CD8-positive, alpha-beta memory T cell (primary cell): ENCODE measurements at places on chromosomes 12 and 14. TPM values are rescaled to one million over a fixed set of nuclear protein-coding genes. Genes with fewer than 3 reads are reported as not detected.

Gene CLEC6A
- total RNA-seq, result not detected

Gene NOP9
- total RNA-seq, result 44.1 TPM

Gene PTCSC3
- total RNA-seq, result not detected

DNA sequence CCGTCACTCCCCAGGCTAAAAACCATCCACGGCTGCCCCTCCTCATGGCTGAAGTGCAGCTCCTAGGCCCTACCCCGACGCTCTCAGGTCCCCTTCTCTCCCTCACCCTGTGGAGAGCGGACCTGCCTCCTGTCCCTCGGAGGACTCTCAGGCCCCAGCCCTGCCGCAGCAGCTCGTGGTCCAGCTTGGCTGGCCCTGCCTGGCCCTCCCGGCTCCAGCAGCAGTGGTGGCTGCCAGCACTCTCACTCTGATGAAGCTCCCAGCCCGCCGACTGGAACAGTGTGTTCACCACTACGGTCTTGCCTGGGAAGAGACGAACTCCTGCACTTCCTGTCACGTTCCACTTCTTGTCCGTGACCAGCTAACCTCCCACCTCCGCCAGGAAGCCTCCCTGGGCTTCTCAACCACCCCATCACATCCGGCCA is 11.1 kb downstream of the BAG5 start:
- H3K27me3 ChIP-seq, result no peaks in the 10 kb centered on the region
- no peak for DNase-seq
- no peak overlapping the region for H3K4me3 ChIP-seq
- H3K27ac ChIP-seq, result no peak overlapping the region
- H3K36me3 ChIP-seq, result no peaks in the 10 kb centered on the region
- H3K4me1 ChIP-seq, result no peaks in the 10 kb centered on the region

DNA sequence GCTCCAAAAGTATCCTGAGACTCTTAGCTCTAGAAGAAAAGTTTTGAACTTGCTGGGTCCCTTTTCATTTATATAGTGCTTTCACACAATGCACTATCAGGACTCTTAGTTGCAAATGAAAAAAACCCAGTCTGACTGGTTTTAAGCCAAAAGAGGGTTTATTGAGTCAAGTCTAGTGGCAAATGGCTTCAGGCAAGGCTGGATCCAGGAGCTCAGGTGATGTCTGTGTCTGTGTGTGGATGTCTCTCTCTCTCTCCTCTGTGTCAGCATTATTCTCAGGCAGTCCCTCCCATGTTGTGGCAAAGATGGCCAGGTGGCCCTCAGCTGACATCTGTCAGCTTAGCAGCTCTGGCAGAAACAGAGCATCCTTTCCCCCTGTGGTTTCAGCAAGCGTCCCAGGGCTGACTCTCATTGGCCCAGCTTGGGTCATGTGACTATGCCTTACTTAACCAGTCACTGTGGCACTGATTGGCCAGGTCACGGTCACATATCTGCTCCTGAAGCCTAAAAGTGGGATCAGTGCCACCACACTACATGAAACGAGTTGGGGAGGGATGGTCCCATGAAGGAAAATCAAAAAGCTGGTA is 6.2 kb downstream of the TMEM120B start:
- H3K4me1 ChIP-seq, result peaks cover 2% of the 10 kb centered on the region
- no peak for DNase-seq
- no peak overlapping the region for H3K27ac ChIP-seq
- no peak overlapping the region for H3K4me3 ChIP-seq
- H3K36me3 ChIP-seq, result no peaks in the 10 kb centered on the region

GRCh38 chr12:124306686-124307555 is 12.0 kb downstream of the RFLNA start:
- no peak overlapping the region for H3K27ac ChIP-seq
- H3K27me3 ChIP-seq, result no peaks in the 10 kb centered on the region
- DNase-seq, result no peak
- H3K4me3 ChIP-seq, result no peak overlapping the region
- no peaks in the 10 kb centered on the region for H3K4me1 ChIP-seq

DNA sequence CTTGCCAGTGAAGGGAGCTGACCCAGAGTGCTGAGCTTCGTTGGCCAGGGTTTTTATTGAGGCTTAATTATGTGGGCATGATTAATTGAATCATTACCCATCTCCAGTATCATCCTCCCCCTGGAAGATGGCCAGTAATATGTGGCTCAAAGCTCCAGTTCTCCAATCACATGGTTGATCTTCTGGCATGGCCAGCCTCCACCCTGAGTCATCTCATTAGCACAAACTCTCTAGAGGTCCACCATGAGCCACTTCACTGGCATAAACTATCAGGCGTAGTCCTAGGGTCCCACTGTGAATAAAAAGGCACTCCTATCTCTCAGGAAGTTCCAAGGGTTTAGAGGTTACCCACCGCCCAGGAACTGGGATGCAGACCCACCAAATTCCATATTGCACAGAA is 135.0 kb downstream of the ANO6 start:
- no peak overlapping the region for H3K27ac ChIP-seq
- H3K27me3 ChIP-seq, result no peaks in the 10 kb centered on the region
- peaks cover 7% of the 10 kb centered on the region for H3K36me3 ChIP-seq
- no peak for DNase-seq

- DNase-seq, result no peak
- peaks cover 10% of the 10 kb centered on the region for H3K4me1 ChIP-seq
- peak overlapping the region; percentile 59 for H3K4me3 ChIP-seq
- H3K27ac ChIP-seq, result peak overlapping the region; percentile 14
These were observed 502 bp upstream of the MBIP start for GRCh38 chr14:36320897-36321381.

DNA sequence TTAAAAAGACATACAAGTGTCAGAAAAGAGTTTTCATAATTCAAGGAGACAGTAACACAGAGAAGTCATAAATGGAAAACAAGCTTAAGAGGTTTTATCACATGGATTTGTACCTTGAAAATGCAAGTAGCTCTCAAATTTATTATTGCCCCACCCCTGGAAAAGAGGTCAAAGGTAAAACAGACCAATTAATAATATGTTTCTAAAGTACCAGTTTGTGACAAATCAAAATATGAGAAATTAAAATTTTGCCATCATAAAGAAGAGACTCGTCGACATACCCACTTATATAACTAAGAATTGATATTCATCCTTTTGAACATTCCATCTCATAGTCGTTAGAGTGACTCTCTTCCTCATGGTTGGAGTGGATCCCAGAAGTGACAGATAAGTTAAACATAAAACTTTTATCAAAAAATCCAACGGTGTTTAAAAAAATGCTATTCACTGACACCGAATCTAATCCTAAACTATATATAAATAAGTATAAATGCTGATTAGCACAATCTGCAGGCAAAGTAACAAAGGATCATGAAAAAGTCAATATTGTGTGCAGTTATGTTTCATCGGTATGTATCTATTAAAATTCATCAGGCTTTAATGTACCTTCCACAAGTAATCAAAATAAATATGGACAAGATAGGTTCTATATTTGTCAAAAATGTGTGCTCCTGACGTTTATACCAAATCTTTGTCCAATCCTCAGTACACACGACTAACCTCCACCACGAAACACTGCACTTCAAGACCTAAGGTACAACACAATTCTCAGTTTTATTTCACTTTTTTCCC is 2.3 kb downstream of the CORO1C start:
- H3K4me3 ChIP-seq, result no peak overlapping the region
- no peaks in the 10 kb centered on the region for H3K27me3 ChIP-seq
- H3K27ac ChIP-seq, result peak overlapping the region; percentile 80
- DNase-seq, result no peak
- no peaks in the 10 kb centered on the region for H3K36me3 ChIP-seq
- H3K4me1 ChIP-seq, result peaks cover 11% of the 10 kb centered on the region

DNA sequence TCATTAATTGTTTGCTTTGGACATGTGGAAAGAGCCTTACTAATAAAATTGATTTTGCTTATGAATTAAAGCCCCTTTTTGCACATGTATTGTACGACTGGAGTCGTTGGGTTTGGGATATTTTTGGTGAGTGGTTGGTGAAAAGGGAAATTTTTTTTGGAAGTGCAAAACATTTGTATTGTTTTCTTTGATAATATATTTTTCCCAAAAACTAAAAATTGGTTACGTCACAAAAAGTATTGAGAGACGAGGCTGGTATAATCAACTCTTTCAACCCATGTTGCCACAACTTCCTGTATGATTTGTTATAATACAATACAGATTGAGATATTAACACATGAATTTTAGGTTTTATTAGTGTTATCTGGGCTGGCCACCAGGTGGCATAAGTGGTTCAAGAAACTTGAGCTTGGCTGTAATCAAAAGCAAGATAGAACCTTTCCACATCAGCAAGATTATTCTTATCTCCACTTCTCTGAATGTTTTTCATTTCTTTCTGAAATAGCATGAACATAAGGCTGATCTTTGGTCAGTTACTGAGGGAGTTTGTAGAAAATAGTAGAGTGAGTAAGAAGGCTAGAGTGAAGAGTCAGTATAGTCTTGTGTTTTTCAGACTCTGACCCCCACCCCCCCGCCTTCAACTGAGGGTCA is 8.7 kb downstream of the NGDN start:
- H3K36me3 ChIP-seq, result peaks cover 37% of the 10 kb centered on the region
- no peaks in the 10 kb centered on the region for H3K4me1 ChIP-seq
- no peaks in the 10 kb centered on the region for H3K27me3 ChIP-seq
- H3K4me3 ChIP-seq, result no peak overlapping the region
- no peak overlapping the region for H3K27ac ChIP-seq

DNA sequence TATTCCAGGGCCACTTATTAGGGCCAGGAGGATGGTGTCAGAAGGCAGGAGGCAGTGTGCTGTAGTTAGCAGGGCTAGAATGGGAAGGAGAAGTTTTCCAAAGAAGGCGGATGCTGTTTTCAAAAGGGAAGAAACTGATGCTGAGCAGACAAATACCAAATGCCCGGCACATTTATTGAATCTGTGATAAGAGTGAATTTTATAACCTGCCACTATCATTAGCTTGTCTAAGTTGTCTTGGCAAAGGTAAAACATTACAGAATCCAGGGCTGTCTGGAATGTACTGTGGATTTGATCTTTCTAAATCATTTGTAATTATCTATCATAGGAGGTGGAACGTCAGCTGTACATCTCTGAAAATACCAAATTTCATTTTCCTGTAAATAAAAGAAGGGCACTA is 40.8 kb downstream of the NDUFA12 start:
- no peaks in the 10 kb centered on the region for H3K4me1 ChIP-seq
- H3K4me3 ChIP-seq, result no peak overlapping the region
- no peaks in the 10 kb centered on the region for H3K36me3 ChIP-seq
- DNase-seq, result no peak
- H3K27me3 ChIP-seq, result no peaks in the 10 kb centered on the region
